ENCODE measurements at places on chromosomes 6 and 20. TPM values are rescaled to one million over a fixed set of nuclear protein-coding genes. Genes with fewer than 3 reads are reported as not detected.

DNA sequence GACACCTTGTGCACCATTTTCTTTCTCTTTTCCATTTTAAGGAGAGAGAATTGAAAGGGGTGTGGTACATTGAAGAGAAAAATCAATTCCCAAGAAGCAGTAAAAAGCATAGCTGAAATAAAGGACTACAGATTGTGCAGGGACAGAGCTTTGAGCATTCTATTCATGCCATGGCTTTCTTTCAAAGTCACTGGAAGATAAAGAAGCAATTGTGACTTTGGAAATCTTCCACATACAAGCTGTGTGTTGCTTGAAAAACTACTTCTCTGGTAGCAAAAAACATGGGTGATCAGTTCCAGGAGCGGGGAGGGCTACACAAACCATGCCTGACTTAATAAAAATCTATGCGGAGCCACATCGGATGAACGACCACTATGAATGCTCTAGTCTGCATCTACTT lies 230.2 kb upstream of the THEMIS start:
- DNase-seq = no peak

The RNF146 gene
- total RNA-seq = 34.3 TPM

DNA sequence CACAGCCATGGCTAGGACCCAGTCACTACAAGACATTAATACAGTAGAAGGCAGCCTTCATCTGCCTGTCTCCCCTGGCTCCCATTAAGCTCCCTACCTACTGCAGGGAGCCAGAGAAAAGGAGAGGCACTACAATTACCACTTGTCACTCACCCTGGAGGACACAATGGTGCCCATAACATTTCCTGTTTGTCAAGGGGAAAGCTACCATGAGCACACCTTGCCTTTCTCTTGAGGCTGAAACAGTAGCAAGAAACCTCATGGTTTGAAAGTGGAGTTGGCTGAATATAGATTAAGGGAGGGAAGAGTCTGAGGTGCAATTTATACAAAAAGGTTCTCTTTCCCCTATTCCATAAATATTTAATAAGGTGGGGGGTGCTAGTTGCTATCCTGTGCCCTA lies 27.9 kb downstream of the STK38 start:
- no peak for DNase-seq

DNA sequence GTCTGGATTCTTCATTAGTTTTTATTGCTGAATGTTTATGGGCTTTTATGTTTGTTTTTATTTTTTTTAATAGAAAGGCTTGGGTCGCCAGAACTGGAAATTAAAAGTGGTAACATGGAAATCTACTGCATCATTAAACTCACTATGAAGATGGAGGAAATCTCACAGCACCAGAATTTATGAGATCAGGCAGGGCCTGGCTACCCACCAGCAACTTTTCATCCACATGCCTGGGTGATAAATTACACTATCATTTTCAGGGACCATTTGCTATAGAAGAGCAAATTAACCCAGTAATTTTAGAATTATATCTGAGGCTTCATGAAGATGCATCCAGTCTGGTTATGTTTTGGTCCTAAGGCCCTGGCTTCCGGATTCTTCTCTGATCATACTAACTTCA lies 57.8 kb upstream of the PLCB4 start:
- DNase-seq = no peak

DNA sequence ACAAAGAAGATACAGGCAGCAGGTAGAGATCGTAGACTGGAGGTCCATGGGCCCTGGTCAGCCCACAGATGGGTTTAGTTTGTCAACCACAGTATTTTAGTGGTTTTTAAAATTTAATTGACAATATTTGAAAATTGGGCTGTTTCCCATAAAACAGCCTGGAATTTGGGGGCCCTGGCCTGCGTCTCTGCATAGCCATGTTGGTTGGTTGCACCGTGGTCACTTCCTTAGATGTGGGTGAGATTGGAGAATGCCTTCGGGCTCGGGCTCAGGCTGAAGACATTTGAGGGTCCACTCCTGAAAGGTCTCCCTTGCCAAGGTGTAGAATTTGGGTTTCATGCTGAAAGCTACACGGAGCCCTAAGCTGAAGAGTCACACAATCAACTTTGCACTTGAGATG lies 7.7 kb downstream of the DUSP22 start:
- no peak for DNase-seq

The HLA-DOA gene
- total RNA-seq = not detected

DNA sequence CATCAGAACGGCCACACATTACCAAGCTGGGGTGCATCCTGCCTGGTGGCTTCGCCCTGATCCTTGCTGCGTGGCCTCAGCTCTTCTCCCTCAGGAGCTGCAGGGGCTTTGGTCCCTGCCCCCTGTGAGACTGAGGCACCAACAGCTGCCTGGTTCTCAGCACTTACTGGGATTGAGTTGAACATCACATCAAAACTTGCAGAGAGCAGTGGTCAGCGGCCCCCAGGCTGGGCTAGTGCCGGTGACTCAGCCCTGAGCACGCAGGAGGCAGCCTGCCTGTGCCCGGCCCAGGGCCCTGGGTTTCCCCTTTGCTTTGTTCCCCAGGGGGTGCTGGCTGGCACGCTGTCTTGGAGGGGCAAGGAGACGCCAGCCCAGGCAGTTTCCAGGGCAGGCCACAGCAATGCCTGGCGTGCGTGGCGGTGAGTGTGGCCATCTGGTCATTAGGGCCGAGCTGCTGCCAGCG lies 63.3 kb downstream of the DLL1 start:
- no peak for DNase-seq

GRCh38 chr20:50722424-50723155 lies 8.8 kb upstream of the PARD6B start:
- no peak for DNase-seq

- no peak for DNase-seq
Observed at GRCh38 chr6:129238991-129239390, 356.1 kb downstream of the LAMA2 start.

DNA sequence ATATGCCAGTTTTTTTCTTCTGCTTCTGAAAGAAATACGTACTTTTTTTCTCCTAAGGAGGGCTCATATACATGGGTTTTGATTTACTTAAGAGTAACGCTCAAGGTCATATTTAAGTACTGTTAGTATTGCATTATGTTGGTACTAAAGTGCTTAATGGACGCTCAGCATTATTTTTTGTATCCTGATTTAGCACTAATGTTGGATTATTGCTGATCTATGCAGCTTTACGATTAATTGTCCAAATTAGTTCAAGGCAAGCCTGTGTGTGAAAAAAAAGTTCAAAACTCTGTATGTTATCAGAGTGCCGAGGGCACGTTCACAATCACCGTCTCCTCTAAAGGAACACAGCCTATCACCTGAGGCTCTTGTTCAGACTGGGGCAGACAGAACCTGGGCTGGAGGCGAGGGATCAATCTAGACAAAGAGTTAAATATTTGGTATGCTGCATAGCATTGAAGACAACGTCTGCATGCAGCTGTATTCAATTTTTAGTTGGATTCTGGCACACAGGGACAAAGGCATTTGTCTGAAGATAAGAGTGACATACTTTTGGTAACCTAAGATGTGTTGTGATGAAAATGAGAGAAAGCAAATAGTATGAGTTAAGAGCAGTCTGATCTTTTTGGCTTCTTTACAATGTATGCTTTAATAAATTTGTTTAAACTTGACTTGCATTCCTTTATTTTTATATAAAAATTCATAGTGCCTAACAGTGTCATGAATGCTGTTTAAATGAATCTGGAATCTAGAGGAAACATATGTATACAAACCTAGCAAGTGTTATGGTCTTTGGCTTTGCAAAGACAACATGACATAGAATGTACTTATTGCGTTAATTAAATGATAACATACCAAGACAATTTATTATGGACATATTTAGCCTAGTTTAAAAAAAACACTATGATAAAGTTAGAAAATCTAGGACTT lies 341.2 kb downstream of the SAMD5 start:
- no peak for DNase-seq

The EPPIN gene
- not detected for total RNA-seq

The SIRPB2 gene
- total RNA-seq = not detected

DNA sequence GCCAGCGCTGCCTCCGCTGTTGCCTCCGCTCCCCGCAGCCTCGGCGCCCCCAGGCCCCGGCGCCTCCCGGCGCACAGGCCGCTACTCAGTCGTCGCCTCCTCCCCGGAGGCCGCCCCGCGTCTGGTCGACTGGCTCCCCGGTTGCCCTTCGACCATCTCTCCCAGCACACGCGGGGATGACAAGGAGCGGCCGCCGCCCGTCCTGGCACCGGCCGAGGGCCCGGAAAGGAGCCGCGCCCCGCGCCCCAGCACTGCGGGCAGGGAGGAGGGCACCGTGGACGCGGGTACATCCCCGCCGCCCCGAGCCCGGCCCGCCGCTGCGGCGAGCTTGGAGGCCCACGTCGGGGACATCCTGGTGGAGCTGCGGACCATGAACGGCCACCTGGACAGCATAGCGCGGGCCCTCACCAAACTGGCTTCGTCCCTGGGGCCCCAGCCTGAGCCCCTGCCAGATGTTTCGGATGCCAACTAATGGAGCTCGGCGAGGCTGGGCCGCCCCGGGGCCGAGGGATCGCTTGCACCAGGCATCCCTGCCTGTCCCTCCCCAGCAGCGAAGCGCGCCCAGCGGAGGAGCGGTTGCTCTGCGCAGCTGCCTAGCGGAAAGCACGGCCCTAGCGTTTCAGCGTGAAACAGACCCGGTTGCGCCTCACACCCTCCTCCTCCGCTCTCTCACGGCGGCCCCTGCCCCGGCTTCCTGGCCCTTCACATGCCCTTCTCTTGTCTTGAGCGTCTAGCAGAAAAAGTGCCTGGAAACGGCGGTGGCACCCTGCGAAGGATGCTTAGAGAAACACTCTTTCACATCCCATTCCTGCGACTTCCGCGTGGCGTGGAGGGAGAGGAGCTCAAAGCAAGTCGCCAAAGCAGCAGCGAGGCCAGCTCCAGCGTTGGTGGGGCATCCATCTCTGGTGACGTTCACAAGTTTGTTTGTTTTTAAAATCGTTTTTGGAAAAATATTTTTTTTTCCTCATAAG lies 285.8 kb upstream of the SUPT3H start:
- peak; percentile 35 for DNase-seq

DNA sequence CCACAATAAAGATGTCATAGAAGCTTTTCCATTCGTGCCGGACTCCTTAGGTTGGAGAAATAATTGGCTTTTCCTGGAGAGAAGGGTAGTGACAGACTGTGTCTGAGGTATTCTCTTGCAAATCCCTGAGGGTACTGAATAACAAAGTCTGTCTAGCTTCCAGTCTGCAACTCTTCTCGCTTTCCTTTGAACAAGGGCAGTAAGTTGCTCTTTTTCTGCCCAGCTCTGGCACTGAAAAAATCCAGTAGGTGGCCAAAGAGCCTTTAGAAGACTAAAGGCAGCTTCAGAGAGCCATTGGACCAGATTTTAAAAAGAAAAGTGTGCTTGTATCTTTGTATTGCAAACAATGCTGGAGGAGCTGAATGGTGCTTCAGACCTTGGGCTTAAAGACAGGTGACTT lies 20.7 kb upstream of the RREB1 start:
- DNase-seq = peak; percentile 20

The BACH2 gene
- total RNA-seq = 1.3 TPM

DNA sequence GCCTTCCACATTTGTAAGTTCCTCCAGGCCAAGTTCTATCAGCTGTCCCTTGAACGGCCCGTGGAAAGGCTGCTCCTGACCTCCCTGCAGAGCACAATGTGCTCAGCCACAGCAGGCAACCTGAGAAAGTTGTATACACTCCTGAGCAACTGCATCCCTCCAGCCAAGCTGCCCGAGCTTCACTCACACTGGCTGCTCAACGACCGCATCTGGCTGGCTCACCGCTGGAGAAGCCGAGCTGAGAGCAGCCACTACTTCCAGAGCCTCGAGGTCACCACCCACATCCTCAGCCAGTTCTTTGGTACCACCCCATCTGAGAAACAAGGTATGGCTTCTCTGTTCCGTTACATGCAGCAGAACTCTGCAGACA lies 2.1 kb downstream of the ZSWIM1 start:
- no peak for DNase-seq

DNA sequence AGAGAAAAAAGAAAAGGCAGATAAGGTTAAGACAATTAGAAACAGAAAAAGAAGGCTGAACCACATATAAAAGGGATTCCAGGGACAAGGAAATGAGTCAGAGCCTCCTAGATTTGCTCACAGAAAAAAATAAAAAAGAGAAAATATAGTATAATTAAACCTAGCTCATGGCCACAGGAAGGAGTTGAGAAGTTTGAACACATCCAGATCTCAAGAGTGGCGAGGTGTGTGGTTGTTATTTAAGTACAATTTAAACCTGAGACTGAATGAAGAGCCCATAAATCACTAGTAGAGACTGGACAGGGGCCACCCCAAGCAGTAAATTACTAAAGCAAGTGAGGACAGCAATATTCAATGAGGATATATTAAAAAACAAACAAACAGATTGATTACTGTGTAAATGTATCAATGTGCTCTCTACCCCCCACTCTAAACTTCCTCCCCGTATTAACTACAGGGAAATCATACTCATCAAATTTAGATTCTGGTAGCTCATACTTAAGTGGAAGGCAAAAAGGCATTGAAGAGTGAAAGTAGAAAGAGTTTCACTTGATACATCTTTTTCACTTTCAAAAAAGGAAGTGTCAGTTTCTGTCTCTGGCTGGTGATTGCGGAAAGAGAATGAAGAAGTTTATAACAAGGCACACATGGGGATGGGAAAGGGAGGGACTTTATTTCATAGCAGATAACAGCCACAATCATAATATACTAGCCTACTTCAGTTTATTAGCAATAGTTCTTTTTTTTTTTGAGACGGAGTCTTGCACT lies 49.3 kb upstream of the SCAF8 start:
- no peak for DNase-seq

- peak; percentile 65 for DNase-seq
Observed at GRCh38 chr20:44720621-44720996, 5.4 kb downstream of the CCN5 start.

DNA sequence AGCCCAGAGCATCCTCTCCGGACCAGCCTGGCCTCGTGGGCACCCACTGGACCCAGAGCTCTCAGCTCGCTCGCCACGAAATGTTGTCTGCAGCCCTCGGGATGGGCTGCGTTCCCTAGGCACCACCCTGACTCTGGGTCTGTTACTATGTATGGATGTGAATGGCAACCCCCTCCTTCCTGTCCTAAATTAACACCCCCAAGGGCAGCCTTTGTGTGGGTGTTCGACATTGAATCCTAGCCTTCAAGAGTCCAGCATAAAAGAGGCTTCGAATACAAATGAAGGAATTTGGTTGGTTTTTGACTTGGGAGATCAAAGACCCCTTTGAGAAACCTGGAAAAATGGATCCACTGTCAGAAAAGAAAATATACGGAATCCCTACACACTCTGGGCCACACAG lies 86.1 kb downstream of the BMP7 start:
- no peak for DNase-seq

DNA sequence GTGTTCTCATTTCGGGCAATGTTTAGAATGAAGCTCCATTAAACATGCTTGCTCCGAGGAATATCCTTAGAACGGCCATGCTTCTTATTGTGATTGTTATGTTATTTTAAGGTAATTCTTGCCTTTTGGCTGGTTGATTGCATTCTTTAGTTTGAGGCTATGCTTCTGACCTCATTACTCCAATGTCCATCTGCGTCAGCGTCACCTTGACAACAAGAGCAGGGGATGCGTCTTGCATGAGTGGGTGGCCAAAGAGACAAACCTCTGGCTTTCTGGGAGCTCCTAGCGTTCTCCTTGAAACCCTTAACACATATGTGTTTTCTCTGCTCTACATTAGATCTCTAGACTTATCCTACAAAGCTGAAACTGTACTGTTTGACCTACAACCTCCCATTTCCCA lies 184.3 kb downstream of the THBS2 start:
- no peak for DNase-seq

All from SJSA1 (cell line).